PC-9 (cell line): ENCODE measurements at places on chromosomes 4 and X. TPM values are rescaled to one million over a fixed set of nuclear protein-coding genes. Genes with fewer than 3 reads are reported as not detected.

DNA sequence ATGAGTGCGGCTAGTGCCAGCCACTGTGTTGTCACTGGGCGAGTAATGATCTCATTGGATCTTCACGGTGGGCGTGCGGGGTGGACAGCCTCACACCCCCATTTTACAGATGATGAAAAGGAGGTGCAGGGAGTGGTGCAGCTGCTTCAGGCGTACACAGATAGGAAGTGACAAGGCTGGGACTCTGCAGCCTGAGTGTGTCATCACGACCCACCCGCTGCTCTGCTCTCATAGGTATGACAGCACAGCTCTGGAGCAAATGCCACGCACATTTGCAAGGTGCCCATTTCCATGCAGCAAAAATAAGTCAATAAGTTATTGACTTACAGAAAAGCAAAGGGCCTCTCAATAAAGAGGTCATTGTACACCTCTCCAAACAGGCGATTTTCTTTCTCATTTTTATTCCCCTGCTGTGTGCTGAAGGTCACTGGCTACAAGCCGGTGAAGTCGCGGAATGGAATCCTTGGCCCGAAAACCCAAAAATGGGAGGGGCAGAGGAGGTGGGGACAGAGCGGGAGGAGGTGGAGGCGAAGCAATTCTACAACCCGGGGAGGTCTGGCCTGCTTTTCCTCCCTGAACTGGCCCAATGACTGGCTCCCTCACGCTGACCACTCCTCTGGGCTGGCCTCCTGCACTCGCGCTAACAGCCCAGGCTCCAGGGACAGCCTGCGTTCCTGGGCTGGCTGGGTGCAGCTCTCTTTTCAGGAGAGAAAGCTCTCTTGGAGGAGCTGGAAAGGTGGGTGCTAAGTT lies at the start of gene SOD3:
Gene SOD3, plus strand, starts transcription at position 658 of the 750 bp plus-strand sequence. CDS start 3,949 bp downstream, outside the sequence.
- H3K4me1 ChIP-seq = peaks cover 12% of the 10 kb centered on the region
- no peaks in the 10 kb centered on the region for H3K36me3 ChIP-seq
- H3K4me3 ChIP-seq = peak within 1 kb of the TSS; percentile 34; the same call in 1 of the 2 replicates
- H3K27ac ChIP-seq = peak within 1 kb of the TSS; percentile 25; the same call in 1 of the 2 replicates

DNA sequence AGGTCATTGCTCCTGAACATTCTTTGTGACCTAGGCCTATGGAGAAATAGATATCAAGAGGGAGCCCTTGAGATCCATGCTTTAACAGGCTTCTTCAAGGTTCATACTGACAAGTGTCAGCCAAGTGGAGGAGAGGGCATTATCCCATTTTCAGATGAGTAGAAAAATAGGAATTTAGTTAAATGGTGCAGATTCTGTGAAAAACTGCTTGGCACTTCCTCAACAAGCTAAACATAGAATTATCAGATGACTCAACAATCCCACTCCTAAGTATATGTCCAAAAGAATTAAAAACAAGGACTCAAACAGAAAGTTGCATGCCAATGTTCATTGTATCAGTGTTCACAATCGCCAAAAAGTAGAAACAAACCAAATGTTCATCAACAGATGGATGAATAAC lies 43.8 kb upstream of the KCNIP4 start:
- no peak overlapping the region for H3K27ac ChIP-seq
- H3K4me3 ChIP-seq = no peak overlapping the region
- no peaks in the 10 kb centered on the region for H3K4me1 ChIP-seq
- DNase-seq = no peak
- H3K27me3 ChIP-seq = no peaks in the 10 kb centered on the region

- no peaks in the 10 kb centered on the region for H3K27me3 ChIP-seq
- no peaks in the 10 kb centered on the region for H3K36me3 ChIP-seq
- no peaks in the 10 kb centered on the region for H3K4me1 ChIP-seq
- no peak overlapping the region for H3K27ac ChIP-seq
- no peak overlapping the region for H3K4me3 ChIP-seq
Observed at GRCh38 chr4:57071326-57071725, 38.9 kb downstream of the IGFBP7 start.

GRCh38 chrX:133685822-133686221 lies 270.5 kb upstream of the GPC4 start:
- no peaks in the 10 kb centered on the region for H3K27me3 ChIP-seq
- no peak overlapping the region for H3K27ac ChIP-seq
- H3K36me3 ChIP-seq = no peaks in the 10 kb centered on the region
- no peaks in the 10 kb centered on the region for H3K4me1 ChIP-seq
- no peak for DNase-seq
- H3K4me3 ChIP-seq = no peak overlapping the region

DNA sequence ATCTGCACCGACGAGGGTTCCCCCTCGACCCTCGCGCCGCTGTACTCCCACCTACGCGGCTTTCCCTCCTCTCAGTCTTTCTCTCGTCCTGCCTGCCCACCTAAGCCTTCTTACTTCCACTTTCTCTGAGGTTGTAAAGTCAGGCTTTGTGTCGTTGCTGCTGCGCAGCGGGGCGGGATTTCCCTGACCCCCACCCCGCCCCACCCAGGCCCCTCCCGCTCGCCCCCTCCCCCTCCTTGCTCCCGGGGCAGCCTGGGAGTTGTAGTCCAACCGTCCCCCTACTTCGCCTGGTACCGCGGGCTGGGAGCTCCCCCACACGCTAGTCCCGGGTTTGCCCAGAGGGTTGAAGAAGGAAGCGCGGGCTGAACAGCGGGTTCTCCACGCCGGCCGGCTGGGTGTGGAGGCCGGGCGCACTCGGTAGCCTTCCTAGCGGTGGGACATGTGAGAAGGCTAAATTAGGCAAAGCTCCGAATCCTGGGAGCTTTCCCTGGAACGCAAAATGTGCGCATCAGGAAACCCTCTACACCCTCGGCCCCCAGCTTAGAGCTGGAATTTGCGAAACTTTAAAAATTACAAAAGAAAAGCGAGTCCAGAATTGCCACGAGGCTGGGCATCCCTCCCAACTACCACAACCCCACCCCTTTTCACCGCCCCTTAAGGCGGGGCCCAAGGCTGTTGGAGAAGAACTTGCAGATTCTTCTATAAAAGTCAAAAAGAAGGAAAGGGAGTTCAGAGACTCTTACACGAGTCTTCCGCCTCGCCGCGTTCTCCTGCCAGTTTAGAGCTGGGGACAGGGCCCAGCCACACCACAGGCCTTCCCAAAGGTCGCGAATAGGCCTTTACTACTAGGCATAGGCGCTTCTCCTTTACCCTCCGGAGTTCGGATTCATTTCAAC lies at the start of gene ATP11C:
Gene ATP11C, minus strand, starts transcription at position 153 of the 896 bp plus-strand sequence. CDS start 1,011 bp downstream, outside the sequence.
- H3K36me3 ChIP-seq = no peaks in the 10 kb centered on the region
- 0 out of 2 replicates have a peak, but pooled peaks cover 6% of the 10 kb centered on the region for H3K4me1 ChIP-seq
- peak within 1 kb of the TSS; percentile 74 for H3K4me3 ChIP-seq
- peak within 1 kb of the TSS; percentile 74 for H3K27ac ChIP-seq

GAGE12H gene
- total RNA-seq = not detected in 2 replicates
